Bone marrow (tissue), 2 donors: ENCODE measurements at places on chromosomes 2 and 18.
A peak's percentile ranks its signal among the peaks of the same experiment; 100 is the strongest.

GRCh38 chr18:55047546-55047945, 88.3 kb upstream of the CCDC68 start:
- no peak for DNase-seq

DNA sequence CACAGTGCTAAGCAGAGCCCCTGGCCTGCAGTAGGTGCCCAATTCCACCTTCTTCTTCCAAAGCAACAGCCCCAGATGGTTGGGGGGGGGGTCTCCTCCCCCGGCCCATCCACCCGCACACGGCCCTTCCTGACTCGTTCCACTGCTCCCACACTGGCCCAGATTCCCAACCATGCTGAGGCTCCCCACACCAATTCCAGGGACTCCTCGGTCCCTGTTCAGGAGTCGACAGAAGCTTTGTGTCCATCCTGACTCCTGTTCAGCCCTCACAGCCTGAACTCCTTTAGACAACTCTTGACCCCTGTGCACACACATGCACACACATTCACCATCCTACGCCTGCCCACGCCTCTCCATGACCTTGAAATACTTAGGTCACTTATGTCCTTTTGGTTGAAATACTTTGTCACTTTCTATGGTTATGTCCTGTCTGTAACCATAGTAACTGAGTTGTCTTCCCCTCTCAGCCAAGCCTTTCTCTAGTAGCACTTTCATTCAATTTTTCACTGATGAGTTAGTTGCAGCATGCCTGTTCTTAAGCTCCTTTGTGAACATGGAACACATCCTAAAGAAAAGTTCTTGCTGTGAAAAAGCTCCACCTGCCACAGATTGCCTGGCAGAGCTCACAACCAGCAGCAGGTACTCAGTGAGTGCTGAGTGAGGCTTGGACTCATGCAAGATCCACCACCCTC, 225.8 kb downstream of the SEPTIN10 start:
- DNase-seq: no peak

GRCh38 chr2:134312482-134312881, 58.6 kb downstream of the MGAT5 start:
- no peak for DNase-seq

DNA sequence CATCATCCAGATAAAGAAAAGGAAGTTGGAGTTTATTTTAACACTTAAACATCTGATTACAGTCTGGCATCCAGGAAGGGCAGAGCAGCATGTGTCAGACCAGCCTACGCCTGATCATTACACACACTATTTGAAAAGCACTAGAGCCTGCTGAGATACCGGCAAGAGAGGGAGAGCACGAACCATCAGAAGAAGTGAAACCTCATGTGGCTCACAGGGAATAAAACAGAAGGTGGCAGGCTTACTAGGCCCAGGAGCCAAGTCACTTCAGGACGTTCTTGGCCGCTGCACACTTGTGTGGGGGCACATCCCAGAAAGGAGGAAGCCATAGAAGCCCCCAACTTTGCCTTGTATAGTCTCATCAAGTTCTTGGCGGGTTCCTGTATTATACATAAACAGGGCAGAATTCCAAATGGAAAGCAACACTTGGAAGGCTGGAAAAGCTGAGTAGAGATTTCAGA, 105.5 kb downstream of the UGGT1 start:
- DNase-seq: peak; percentile 27

DNA sequence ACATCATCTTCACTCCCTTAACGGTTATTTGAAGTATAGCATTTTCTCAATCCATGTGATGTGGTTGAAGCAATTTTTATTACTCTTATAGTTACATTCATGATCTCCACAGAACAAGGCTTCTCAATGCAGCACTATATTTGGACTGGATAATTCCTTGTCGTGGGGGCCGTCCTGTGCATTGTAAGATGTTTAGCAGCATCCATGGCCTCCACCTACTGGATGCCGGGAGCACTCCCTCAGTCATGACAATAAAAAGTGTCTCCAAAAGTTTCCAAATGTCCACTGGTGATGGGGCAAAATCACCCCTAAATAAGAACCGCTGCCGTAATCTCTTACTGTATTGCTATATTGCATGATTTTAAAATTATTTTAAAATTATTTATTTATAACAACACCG, 110.6 kb upstream of the DDX18 start:
- no peak for DNase-seq

DNA sequence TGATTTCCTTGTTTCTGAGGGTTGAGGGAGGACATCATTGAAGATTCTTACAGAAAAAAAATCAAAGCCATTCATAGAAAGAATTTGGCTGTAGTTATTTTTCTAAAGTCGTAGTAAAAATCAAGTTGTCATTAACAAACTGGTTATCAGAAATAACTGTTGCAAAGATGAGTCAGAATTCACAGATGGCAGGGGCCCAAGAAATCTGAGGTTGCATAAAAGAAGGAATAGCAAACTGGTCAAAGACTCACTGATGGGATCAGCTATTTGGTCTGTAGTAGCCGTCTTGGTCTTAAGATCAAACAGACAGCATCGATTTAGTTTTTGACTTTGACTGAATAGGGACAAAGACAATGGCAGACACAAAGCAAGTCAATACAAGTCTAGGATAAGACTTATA, 334.3 kb downstream of the FIGN start:
- no peak for DNase-seq

- DNase-seq: no peak
Observed at GRCh38 chr18:51097021-51097822, 67.2 kb downstream of the SMAD4 start.

GRCh38 chr18:57533006-57533867, 53.3 kb downstream of the FECH start:
- no peak for DNase-seq

DNA sequence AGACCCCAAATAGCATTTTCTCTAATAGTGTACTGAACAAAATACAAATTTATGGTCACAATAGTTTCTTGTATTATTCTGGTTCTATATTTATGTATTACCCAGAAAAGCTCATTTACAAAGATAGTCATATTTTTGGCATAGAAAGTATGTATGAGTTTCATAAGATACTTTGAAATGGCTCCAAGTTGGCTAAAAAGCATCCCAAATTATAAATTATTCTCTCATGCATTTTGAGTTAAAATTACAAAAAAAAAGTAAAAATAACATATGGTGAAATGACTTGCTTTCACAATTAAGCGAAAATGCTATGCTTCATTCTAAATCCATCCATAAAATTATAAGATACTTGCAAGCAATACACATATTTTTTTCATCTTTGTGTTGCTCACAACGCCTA, 530.7 kb downstream of the ZNF804A start:
- no peak for DNase-seq

GRCh38 chr2:33512112-33512511, 35.7 kb downstream of the RASGRP3 start:
- no peak for DNase-seq

GRCh38 chr2:237011206-237011795, 74.4 kb upstream of the COPS8 start:
- DNase-seq: no peak

GRCh38 chr2:202950592-202950991, 38.5 kb downstream of the CARF start:
- peak; percentile 47 for DNase-seq

GRCh38 chr2:28697602-28698149, 54.0 kb upstream of the PPP1CB start:
- DNase-seq: no peak

GRCh38 chr18:38526922-38527321, 961.3 kb upstream of the CELF4 start:
- DNase-seq: no peak

- peak; percentile 90 for DNase-seq
Observed at GRCh38 chr18:2570772-2571199, 519 bp downstream of the METTL4 start.

DNA sequence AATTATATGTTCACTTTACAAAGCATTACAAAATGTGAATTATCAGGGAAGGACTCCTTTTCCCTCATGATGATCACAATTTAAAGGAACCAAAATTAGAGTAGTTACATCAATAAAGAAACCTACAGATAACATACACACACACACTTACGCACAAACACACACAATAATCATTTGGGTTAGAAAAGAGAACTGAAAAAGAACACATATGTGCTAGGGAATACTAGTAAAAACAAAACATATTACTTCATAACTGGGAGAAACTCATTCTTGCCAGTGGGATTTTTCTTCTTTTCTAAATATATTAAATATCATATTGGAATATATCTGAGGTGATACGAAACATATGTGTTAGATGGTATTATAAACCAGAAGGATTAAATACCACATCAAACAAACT, 42.3 kb downstream of the FIGN start:
- DNase-seq: no peak

GRCh38 chr2:49621016-49621415, 466.7 kb upstream of the FSHR start:
- DNase-seq: no peak

DNA sequence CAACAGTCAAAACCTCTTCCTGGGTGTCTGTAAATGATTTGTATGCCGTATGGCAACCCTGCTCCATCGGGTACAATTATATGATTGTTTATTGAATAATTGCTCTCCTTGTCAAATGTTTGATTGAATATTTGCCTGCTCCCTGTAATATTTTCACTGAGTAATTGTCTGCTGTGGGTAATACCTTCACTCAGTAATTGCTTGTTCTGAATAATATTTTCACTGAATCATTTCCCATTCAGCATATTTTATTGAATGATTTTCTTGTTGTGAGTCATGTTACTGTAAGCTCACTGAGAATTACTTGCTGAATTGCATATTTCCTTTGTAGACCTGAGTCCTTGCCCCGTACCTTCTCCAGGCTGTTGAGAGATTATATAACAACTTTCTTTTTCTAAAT, 535.2 kb downstream of the METTL4 start:
- DNase-seq: no peak
